ENCODE measurements at places on chromosomes 1 and 21. TPM values are rescaled to one million over a fixed set of nuclear protein-coding genes. Genes with fewer than 3 reads are reported as not detected.

NBPF4 gene
- not detected for total RNA-seq

OLFML3 gene
- total RNA-seq, result 68.0 TPM

MAN1C1 gene
- total RNA-seq, result 17.7 TPM

TDRD10 gene
- not detected for total RNA-seq

GPR52 gene
- 0.66 TPM for total RNA-seq

EPHB2 gene
- 12.3 TPM for total RNA-seq

OLIG1 gene
- not detected for total RNA-seq

KCNE2 gene
- not detected for total RNA-seq

DNA sequence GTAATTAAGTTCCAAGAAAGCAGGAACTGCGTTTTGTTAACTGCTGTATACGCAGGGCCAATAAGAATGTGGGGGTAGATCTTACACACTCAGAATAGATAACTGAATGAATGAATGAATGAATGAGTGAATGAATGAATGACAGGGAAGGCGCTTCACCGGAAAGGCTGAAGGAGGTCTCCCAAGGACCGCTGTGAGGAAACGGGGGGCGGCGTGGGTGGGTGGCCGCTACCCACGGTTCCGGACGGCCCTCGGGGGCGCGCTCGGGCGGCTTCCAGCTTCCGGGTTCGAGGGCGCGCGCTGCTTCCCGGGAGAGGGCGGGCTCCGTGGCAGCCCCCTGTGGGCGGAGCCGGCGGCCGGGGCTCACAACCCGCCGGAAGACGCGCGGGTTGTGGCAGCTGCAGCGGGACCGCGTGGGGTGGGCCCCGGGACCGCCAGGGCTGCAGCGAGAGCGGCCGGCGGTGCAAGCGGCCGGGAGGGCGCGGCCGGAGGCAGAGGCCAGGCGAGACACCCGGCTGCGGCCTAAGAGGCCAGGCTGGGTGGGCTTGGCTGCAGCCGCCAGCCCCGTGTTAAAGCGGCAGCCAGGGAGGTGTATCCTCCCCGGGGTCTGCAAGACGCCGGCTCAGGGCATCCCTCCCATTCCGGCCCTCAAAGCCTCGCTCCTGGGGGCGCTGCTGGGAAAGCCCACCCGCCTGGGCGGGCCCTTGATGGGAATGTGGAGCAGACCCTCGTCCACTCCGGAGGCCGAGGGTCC lies at the start of gene ZFP69:
TSS of gene ZFP69 (plus strand) at position 367 of the 754 bp plus-strand sequence. CDS start 2,072 bp downstream, outside the sequence.
- H3K27ac ChIP-seq, result peak within 1 kb of the TSS; percentile 53
- peak; percentile 73 for DNase-seq
- no peaks in the 10 kb centered on the region for H3K36me3 ChIP-seq

- peaks cover 6% of the 10 kb centered on the region for H3K36me3 ChIP-seq
- H3K27ac ChIP-seq, result no peak overlapping the region
- DNase-seq, result no peak
Observed at GRCh38 chr1:100292711-100293110, 26.7 kb downstream of the RTCA start.

- no peaks in the 10 kb centered on the region for H3K36me3 ChIP-seq
- no peak overlapping the region for H3K4me3 ChIP-seq
- H3K4me1 ChIP-seq, result no peaks in the 10 kb centered on the region
- no peak overlapping the region for H3K27ac ChIP-seq
- no peaks in the 10 kb centered on the region for H3K27me3 ChIP-seq
- no peak for DNase-seq
Observed at GRCh38 chr21:40433538-40433937, 413.4 kb downstream of the DSCAM start.

DNA sequence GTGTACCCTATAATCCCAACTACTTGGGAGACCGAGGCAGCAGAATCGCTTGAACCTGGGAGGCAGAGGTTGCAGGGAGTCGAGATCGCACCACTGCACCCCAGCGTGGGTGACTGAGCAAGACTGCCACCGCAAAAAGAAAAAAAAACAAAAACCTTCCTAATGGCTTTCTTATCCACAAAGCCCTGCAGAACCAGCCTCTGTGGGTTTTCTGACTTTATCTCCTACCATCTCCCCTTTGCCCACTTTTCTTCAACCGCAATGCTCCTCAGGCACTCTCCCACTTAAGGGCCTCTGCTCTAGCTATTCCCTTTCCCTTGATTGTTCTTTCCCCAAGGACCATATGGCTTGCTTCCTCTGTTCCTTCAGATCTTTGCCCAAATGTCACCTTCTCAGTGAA lies 67.9 kb upstream of the PUM1 start:
- no peaks in the 10 kb centered on the region for H3K27me3 ChIP-seq
- H3K36me3 ChIP-seq, result no peaks in the 10 kb centered on the region
- no peak for DNase-seq
- H3K4me1 ChIP-seq, result no peaks in the 10 kb centered on the region
- no peak overlapping the region for H3K27ac ChIP-seq
- no peak overlapping the region for H3K4me3 ChIP-seq

- no peaks in the 10 kb centered on the region for H3K27me3 ChIP-seq
- DNase-seq, result no peak
- no peaks in the 10 kb centered on the region for H3K4me1 ChIP-seq
- no peak overlapping the region for H3K4me3 ChIP-seq
Observed at GRCh38 chr1:168725831-168726230, 3.2 kb downstream of the DPT start.

DNA sequence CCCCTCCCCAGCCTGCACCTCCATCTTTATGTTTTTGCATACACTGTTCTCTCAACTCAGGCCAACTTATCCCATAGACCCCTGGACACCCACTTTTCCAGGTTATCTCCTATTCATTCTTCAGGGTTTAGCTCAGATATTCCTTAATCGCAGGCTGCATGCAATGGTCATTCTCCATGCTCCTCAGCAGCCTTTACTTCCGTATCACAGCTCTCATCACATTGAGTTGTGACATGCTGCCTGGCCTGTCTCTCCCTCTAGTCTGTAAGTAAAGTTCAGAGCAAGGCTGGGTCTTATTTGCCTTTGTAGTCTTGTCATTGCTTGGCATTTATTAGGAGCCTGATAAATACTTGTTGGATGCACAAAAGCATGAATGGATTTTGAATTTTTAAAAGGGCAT lies 6.9 kb downstream of the DNAJC6 start:
- no peak overlapping the region for H3K4me3 ChIP-seq
- H3K36me3 ChIP-seq, result no peaks in the 10 kb centered on the region
- no peak overlapping the region for H3K27ac ChIP-seq
- no peak for DNase-seq
- H3K27me3 ChIP-seq, result no peaks in the 10 kb centered on the region
- no peaks in the 10 kb centered on the region for H3K4me1 ChIP-seq

DNA sequence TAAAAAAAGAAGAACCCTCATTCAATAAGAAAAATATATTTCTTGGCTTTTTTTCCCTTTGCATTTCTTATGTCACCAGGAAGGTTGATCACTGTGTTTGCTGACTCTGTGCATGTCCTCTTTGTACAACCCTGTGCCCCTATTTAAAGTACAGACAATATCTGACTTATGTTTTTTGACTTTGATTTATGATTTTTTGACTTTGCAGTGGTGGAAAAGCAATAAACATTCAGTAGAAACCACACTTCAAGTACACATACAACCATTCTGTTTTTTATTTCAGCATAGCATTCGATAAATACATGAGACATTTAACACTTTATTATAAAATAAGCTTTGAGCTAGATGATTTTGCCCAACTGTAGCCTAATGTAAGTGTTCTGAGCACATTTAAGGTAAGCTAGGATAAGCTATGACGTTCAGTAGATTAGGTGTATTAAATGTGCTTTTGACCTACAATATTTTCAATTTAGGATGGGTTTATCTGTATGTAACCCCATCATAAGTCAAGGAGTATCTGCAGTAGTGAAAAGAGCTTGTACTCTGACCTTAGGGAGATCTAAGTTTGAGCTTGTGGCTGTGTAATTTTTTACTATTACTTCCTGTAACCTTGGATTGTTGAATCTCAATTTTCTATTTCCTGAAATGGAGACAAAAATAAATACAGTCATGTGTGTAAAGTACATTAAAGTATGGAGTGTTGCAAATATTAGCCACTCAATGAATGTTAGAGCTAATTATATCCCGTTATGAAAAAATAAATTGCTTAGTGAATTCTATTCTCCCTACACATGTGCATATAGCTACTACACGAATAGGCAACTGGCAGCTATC lies 1.2 kb downstream of the RNASEL start:
- no peak for DNase-seq
- H3K4me3 ChIP-seq, result peak overlapping the region; percentile 82
- no peaks in the 10 kb centered on the region for H3K36me3 ChIP-seq
- peak overlapping the region; percentile 86 for H3K27ac ChIP-seq
- H3K27me3 ChIP-seq, result no peaks in the 10 kb centered on the region

DNA sequence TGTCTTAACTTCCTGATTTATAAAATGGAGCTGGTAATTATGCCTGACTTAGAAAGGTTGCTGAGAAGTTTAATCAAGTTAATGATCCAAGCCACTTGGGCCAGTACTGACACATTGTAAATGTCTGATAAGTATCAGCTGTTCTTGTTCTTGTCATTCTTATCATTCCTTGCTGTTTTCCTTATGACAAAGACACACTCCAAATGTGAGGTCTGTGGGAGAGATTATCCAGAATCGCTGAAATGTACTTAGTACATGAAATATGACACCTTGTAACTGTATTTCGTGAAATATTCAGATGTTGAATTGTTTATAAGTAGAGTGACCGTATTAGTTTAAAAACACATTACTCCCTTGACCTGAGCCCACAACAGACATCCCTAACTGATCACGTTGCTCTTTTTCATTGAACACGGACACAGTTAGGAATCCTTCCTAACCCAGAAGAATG lies 6.1 kb downstream of the AADACL4 start:
- peak; percentile 88 for DNase-seq
- no peaks in the 10 kb centered on the region for H3K4me1 ChIP-seq
- H3K27me3 ChIP-seq, result no peaks in the 10 kb centered on the region
- H3K27ac ChIP-seq, result no peak overlapping the region

DNA sequence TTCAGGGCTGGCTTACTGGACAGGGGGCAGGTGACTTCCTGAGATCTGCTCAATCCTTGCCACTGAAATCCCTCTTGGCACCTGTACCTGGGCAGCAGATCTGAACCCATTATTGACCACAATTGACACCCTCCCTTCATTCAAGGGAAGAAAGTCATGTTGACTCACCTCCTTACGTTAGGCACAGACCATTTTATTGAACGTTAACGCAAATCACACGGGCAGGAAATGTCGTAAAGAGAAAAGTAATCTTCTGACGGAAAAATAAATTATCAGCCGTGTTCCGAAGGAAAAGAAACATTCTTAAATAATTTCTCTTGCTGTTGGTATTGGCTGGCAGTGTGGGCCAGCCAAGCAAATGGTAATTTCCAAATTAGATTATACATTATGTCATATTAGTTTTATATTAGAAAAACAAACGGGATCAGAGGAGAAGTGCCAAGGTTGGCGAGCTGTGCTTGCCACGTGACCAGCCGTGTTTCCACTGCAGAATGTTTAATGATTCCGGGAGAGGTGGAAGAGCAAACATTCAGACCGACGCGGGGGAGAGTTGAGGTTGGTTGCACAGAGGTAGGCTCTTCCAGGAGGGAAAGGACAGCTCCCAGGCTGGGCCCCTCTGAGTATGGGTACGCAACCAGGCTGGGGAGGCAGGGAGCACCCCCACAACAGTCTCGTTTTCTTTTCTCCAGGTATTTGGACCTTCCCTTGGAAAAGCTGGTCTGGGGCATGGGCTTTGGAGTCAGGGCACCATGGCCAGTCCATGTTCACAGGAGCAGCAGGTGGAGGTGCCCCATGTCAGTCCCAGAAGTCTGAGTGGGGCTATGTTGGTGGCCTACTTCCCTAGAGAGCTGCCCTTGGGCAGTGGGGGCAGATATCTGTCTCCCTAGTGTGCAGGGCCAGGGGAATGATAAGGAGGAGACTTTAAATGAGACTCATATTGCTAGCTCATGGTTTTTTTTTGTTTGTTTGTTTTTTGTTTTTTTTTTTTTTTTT lies 121.1 kb downstream of the FOXD2 start:
- peaks cover 3% of the 10 kb centered on the region for H3K4me1 ChIP-seq
- H3K36me3 ChIP-seq, result no peaks in the 10 kb centered on the region
- no peak overlapping the region for H3K4me3 ChIP-seq
- no peak overlapping the region for H3K27ac ChIP-seq
- H3K27me3 ChIP-seq, result no peaks in the 10 kb centered on the region
- no peak for DNase-seq

- H3K36me3 ChIP-seq, result no peaks in the 10 kb centered on the region
- no peaks in the 10 kb centered on the region for H3K27me3 ChIP-seq
- H3K27ac ChIP-seq, result peak overlapping the region; percentile 95
Observed at GRCh38 chr1:151199873-151200581, 1.7 kb downstream of the PIP5K1A start.

DNA sequence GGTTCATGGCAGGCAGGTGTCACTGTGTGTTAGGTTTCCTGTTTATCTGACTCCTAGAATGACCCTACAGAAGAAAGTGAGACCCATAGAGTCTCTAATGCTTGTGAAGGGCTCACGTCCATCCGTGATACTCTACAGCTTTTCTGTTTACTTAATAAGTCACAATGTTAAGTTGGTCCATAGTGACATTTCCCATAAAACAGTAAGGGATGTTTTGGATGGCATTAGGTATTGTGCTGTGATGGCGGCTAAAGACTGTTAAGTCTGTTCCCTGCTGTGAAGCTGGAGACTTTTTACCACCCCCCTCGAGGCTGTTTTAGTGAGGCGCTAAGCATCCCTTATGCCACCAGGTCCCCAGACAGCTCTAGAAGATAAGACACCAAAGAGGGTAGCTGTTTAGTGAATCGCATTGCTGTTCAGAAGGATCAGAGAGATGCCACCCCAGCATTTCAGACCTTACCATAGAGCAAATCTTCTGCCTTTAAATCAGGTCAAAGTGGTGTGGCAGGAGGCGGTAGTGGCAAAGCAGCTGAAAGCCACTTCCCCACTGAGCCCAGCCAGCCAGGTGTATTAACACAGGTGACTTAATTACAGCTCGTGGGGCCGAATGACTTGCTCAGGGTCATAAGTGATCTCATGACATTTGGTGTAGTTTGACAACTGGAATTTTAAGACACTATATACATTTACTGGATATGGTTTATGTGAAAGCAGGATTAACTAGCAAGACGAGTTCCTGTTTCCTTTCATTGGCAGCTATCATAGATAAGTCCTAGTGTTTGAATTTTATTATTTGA lies 25.0 kb downstream of the SLC37A1 start:
- H3K4me3 ChIP-seq, result no peak overlapping the region
- no peaks in the 10 kb centered on the region for H3K36me3 ChIP-seq
- no peak for DNase-seq
- no peaks in the 10 kb centered on the region for H3K27me3 ChIP-seq
- H3K27ac ChIP-seq, result no peak overlapping the region

DNA sequence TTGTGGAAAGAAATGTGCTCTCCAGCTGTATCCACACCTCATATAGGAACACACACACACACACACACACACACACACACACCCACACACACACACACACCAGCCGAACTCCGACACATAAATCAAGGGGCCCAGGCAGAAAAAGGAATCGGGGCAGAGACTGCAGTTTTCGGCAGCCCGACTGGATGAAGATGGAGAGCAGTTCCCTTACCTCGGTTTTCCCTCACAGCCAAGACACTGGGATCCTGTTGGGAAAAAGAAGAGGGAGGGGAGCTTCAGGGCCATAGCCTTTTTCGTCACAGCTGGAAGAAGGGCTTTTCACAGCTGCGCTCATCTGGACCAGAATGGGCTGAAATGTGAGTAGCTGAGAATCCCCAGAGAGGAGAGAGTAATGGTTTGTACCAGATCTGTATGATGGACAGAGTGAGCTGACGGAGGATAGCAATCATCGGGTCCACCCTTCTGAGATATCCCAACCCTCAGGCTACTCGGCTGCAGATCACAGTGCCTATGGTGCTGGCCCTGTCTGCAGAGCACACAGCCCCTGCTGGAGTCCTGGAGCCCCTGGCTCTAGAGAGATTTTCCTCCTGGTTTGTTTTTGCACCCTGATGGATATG lies 37.7 kb downstream of the PIK3C2B start:
- no peak overlapping the region for H3K27ac ChIP-seq
- H3K4me1 ChIP-seq, result no peaks in the 10 kb centered on the region

- H3K27me3 ChIP-seq, result no peaks in the 10 kb centered on the region
- H3K36me3 ChIP-seq, result peaks cover 84% of the 10 kb centered on the region
- H3K27ac ChIP-seq, result no peak overlapping the region
Observed at GRCh38 chr21:45997495-45998275, 16.1 kb downstream of the COL6A1 start.
